ENCODE measurements at places on chromosomes 1 and 21.

DNA sequence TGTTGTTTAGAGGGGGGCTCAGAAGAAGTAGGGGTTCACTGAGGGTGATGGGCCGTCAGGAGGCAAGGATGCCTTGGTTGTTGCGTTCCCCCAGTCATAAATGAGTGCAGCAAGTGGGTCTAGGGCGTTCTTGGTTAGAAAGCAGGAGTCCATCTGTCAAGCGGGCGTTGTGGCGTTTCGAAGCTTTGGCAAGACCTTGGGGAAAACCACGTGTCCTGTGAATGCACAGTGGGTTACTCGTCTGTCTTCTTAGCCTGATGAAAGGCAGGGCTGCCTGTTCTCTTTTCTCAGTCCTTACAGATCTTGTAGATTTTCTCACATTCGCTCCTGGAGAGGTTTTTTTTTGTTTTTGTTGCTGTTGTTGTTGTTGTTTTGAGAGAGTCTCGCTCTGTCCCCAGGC is 6.3 kb upstream of the ZNF496 start:
- no peak for DNase-seq

- DNase-seq = no peak
Measured at GRCh38 chr1:38875811-38876210, 2.7 kb upstream of the MYCBP start.

- no peak for DNase-seq
Measured at GRCh38 chr1:36177589-36178431, 21.9 kb downstream of the MAP7D1 start.

GRCh38 chr1:98903726-98904125 is 100.9 kb downstream of the PLPPR5 start:
- no peak for DNase-seq

DNA sequence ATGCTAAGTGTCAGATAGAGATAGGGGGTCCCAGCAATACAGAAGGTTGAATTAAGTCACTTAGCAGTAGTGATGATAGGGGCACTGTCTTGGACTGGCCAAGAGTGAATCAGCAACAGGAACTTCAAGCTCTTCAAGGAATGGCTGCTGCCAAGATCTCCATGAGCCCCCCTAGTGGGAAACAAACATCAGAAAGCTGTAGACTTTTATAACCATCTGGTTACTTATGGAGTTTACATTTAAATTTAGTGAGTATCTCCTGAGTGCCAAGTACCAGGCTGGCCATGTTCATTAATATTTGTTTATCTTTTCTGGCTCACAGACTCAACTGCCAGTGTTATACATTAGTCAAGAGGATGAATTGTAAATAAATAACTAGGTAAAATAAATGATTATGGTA is 327.3 kb downstream of the TTLL7 start:
- no peak for DNase-seq

DNA sequence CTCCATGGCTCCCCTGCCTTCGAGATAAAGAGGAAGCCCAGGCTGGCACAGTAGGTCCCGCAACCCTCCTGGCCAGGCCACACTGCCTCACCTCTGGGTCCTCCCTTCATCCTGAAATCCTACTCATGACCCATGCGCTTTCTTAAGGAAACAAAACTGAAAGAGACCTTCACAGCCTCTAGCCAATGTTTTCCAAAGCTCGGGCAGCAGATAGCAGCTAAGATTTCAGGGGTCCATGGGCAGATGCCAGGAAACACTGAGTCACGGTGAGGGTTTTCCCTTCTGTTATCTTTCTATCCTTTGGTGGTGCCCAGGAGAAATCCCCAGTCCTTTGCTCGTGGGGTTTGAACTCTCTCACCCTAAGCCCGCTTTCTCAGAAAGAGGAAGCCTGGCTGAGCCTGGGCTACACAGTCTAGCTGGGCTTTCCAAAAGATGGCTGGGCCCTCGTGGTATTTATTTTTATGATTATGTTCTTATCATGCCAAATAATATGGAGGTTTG is 26.6 kb downstream of the TTC39A start:
- no peak for DNase-seq

GRCh38 chr1:171683870-171684269 is 31.4 kb upstream of the MYOC start:
- no peak for DNase-seq

DNA sequence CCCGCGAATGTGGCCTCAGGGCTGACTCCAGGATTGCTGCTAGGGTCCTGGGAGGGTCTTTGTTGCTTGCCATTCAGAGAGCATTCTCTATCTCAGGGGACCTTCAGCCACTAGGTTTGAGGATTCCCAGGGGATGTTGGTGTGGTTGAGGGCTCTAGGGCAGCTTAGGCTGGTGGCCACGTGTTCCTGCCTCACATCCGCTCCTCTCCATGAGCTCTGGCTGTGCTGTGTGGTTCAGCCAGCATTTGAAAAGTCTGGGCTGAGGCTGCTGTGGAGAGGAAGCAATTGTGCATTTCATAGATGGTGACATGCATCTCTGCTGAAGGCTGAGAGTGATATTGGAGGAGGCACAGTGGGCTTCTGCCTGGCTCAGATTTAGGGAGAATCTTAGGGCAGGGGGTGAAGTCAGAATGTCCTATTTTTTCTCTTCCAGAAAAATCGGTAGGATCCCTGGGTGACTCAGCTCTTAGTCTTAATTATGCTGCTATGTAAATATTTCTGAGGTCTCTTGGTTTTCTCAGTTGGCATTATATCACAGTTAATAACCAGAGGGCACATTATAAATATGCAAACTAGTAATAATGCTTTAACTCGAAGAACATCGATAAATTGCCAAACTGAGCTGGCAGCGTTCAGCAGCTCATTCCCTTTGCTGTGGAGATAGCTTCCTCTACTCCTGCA is 182.3 kb downstream of the CAMTA1 start:
- no peak for DNase-seq

DNA sequence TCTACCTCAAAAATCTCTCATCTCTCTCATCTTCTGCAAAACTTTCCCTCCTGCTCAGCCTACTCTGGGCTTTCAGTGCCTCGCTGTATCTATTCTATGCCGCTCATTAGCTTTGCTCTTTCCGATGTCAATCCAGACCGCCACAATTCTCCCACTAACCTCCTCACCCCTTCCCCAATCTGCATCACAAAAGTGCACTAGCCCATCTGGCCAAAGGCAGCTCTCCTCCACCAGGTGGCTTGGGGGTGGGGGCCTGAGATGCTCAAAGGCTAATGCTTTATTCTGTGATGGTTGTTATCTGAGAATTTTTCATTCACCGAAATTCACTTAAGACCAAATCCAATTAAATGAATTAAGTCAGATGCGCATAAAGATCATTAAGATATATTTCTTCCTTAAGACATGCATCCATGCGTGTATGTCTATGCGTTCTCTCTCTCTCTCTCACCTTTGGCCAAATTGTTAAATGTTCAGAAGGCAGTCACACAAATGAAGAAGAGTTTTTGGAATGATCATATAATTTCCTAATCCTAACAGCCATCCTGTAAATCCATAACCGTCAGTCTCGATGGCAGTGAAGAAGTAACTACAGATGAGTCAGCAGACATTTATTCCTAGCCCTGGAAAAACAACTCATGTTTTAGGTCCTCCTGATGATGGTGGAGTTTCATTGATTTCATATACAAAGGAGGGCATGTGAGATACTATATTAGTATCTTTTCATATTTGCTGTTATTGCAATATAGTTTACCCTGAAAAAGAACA is 111.3 kb downstream of the C1orf21 start:
- DNase-seq = no peak

DNA sequence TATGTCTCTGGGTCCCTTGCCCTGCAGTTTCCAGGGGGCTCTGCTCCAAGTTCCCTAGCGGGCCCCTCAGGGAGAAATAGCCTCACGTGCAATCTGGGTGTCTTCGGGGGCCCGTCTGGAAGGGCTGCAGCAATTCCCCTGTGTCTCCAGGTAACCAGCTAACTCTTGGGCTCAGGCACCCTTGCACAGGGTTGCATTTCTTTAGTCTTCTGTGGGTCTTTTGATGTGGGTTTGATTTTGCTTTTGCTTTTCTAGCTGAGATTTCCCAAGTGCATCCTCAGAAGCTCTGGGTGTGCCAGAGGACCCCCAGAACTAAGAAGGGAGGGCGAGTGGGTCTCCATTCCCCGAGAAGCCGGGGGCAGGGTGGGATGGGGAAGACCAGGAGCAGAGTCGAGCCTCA is 75.7 kb downstream of the SPSB1 start:
- no peak for DNase-seq

DNA sequence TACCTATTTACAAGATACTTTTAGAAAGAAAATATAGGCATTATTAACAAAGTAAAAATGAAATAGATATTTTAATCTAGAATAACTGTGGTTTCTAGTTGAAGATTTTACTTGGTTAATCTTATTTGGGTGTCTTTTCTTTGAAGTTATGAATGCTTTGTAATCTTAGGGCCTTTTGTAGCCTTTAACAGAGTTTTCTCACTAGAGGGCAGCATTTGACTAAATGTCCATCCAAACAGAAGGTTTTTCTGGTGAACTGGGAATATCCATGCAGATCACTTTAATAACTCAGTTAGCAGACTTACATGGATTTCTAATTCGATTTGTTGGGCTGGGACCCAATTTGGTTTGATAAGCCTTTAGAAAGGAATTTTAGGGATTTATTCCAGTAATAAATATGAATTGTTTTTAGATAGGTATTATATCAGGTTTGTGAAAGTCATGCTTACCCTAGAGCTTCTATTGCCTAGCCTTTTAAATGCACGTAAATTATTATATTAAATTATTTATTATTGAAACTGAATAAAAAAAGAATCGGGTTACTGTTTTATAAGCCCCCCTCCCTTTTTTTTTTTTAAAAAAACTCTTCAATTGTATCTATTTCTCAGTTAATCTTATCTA is 119.7 kb downstream of the ZNF326 start:
- DNase-seq = no peak

GRCh38 chr1:3478187-3478586 is 23.7 kb downstream of the ARHGEF16 start:
- no peak for DNase-seq

DNA sequence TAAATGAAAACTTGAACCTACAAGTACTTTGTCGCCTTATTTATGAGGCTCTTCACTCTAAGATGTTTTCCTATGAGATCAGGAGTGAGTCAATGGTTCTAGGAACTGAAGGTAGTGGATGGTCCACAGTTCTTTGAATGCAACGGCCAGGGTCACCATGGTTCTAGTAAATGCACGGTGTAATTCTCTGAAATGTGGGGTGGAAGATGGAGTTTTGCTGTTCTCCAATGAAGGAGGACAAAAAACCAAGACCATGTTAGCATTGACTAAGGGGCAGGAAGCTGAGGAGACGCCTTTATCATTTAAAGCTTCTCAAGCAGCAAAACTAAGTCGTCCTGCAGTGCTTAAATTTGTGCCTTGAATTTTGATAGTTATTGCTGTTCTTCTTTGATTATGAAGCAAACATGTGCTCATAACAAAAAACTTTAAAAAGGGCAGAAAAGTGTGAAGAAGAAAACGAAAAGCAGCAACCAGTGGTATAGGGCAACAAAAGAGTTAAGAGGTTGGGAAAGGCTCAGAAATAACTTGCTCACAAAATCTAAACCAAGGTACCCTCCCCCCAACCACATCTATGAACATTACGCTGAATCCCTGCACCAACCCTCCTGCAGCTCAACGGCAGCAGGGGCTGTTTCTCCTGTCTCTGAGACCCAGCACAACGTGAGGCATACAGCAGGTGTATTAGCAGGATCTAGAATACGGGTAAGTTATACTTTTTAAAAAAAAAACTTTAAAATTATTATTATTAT is 85.0 kb downstream of the MRPL37 start:
- DNase-seq = no peak

DNA sequence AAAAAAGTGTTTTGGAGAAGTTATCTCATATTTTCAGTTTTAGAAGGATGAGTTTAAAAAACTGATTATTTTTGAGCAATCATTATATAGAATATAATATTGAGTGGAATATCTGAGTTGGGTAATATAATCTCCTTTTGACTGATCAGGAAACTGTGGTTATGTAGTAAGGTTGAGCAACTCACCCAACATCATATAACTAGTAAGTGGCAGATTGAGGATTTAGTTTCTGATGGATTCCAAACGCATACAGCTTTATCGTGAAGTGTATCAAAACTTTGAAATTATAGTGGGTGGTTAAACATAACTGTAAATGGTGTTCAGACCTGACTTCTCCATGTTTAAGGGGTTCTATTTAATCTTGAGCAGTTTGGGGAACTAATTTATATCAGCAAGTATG is 98.6 kb downstream of the OLFM3 start:
- no peak for DNase-seq

GRCh38 chr1:161153682-161154337 is at the start of gene UFC1:
Gene UFC1 (plus strand): TSS chr1:161153978. CDS start chr1:161153998, 20 bp downstream.
- DNase-seq = peak; percentile 82

GRCh38 chr1:157771661-157772425 is 5.1 kb downstream of the FCRL2 start:
- no peak for DNase-seq

DNA sequence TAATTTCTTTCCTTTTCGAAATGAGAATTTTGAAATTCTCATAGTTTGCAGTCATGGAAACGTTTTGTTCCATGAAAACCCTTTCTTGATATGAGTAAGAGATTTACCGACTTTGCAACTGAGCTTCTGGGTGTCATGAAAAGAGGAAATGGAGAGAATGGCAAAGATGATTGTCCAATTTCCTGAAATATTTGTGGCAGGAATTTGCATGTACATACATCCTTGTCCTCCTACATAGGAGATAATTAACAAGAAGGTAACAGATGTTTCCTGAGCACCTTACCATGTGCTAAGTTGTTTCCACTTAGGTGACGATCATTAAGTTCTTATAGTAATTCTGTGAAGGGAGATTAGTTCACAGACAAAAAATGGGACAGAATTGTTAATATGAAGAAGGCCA is 170.7 kb downstream of the NEGR1 start:
- no peak for DNase-seq

DNA sequence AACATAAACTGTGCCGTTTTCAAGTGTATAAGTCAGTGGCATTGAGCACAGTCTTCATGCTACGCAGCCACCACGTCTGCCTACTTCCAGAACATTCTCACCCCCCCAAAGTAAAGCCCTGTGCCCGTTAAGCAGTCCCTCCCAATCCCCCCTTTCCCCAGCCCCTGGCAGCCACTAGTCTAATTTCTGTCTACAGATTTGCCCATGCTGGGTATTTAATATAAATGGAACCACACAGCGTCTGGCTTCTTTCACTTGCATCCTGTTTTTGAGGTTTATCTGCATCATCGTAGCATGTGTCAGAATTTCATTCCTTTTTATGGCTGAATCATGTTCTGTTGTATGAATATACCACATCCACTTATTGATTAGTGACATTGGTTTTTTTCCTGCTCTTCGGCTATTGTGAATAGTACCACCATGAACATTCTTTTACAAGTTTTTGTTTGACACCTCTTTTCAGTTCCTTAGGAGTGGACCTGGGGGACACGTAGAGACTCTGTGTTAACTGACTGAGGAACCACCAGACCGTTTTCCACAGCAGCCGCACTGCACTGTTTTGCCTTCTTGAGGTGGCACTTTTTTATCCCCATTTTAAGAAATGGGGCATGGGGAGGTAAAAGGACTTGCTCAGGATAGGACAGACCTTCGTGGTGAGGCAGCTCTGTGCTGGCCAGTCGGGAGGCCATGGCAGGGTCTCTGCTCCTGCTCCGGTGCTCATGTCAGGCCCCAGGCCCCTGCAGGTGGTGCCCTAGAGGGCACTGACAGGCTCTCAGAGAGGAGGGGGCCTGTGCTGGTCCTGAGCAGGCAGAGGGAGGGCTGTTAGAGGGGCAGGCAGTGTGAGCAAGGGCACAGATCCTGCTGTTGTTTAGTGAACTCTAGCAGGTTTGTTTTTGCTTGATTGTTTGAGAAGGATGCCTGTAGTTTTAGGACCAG is 123.8 kb downstream of the PCBP3 start:
- no peak for DNase-seq

Measured in naive B cell (primary cell).